ENCODE measurements at places on chromosomes 11 and 22.

DNA sequence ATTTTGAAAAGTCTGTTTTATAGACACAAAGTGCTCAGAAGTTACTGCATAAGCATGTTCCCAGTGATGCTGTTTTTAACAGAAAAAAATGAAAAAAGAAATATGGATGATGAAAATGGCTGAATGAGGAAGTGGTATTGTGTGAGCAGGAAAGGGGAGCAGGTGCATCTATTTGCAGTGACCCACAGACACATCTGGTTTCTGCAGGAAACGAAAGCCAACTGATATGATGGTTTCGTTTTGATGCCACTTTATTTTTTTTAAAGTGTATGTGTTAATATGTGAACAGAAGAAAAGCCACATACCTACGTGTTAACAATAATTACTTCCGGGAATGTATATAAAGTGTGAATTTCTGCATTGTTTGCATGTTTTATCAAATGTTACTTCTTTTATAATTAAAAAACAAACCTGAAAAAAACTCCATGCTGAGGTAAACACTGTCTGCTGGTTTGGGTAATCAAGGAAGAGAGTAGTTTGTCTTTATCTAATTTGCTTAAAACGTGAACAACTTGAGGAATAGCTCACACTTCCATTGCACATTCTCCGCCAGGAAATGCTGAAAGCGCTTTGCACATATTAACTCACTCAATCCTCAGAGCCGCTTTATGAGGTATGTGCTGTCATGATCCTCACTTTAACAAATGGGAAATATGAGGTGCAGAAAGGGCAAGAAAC, 1335.9 kb downstream of the TBC1D22A start:
- no peak for DNase-seq

- no peak for DNase-seq
Measured at GRCh38 chr11:44634401-44635281, 69.2 kb downstream of the CD82 start.

DNA sequence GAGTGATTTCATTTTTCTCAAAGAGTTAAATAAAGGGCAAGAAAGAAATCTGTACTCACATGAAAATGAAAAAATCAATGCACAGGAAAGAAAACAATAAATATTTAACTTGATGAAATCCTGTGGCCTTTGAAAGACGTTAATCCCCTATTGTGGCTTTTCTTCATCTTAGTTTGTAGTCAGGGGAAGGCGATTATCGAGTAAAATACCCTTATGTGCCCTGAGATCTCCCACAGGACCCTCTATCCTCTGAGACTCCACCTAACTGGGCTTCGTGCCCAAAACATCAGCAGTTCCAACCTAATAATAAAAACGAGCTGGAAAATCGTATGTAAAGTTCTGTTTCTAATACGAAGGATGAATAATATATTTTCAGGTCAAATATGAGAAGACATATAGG, 208.2 kb upstream of the ZC3H12C start:
- DNase-seq, result no peak

GRCh38 chr22:29606320-29606719, 2.9 kb downstream of the NF2 start:
- DNase-seq, result no peak

- no peak for DNase-seq
Measured at GRCh38 chr11:79940165-79940564, 499.3 kb upstream of the TENM4 start.

GRCh38 chr11:110296226-110297075, at the start of gene RDX:
TSS of gene RDX (minus strand) at chr11:110296614. CDS start at chr11:110279692, 16,922 bp downstream.
- peak; percentile 90 for DNase-seq

GRCh38 chr22:23187871-23188700, 7.8 kb downstream of the BCR start:
- no peak for DNase-seq

DNA sequence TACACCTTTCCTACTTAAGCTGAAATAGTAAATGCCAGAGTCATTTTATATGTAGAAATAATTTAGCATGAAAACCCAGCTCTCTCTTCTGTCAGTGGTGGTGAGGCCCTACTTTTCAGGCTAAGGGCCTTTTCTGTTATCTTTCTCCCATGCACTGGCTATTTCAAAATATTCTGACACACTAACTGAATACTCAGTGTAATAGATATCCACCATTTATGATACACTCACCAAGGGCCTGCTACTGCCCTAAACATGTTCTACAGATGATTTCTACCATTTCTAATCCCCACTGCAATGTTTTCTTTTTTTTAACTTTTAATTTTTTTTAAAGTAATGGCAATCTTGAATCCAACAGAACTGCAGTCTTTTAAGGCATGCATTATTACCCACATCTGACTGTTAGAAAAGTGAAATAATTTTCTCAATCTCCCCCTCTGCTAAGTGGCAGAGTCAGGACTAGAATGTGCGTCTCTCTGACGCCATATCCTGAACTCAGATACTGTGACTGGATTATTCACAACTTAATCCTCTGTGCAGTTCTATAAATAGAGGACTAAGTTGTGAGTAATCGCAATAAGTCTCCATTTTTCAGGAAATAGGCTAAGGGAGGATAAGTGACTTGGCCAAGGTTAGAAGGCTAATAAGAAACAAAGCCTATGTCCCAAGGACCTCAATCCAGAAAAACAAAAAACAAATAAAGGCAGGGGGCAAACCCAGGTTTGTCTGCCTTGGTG, 44.0 kb downstream of the GRAMD1B start:
- no peak for DNase-seq

DNA sequence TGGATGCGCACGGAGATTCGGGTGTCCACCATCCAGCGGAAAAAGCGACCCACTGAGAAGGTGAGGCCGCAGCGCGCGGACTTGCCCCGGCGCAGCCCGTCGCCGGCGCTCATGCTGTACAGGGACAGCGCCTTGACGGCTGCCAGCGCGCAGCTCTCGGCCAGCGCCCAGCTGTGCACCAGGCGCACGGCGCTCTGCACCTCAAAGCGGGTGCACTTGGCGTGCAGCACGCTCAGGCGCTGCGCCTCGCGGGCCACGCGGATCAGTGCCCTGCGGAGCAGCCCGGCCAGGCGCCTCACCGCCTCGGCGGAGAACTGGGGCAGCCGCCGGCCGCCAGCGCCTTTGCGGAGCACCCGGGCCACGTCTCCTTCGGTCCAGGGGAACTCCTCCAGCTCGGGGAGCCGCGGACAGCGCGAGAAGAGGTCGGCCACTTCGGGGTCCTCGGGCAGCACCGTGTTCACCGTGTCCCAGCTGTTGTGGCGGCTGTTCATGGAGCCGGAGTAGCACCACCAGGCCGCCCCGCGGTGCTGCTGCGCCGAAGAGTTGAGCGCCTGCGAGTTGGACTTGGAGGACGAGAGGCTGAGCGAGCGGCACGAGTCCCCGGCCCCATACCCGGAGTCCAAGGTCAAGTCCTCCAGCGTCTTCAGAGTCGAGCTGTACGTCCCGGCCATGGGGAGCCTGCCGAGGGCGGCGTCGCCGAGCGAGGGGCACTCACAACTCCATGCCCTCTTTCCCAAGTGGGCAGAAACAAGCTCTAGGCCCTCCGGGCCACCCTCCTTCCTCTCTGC, 703 bp downstream of the ABTB2 start:
- DNase-seq, result no peak

GRCh38 chr11:84890676-84891075, 736.5 kb downstream of the DLG2 start:
- DNase-seq, result no peak

DNA sequence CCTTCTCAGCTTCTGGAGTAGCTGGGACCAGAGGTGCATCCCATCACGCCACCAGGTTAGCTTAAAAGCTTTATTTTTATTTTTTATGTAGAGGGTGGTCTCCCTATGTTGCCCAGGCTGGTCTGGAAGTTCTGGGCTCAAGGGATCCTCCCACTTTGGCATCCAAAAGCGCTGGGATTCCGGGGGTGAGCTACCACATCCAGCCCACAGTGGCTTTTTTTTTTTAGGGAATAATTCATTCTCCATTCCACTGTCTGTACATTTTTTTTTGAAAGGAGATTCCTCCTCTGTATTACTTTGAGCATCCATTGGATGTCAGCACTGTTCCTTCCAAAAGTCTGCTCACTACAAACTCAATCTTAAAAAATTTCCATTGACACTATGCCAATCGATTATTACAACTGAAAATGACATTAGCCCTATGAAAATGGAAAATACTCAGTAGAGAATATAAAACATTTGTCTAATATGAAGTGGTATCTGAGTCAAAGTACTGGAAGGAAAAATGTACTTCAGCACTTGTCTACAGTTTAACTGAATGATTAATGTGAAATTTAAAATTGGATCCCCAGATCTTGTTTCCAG, 1.3 kb upstream of the LPXN start:
- DNase-seq, result no peak

- no peak for DNase-seq
Measured at GRCh38 chr11:79362821-79363220, 78.0 kb downstream of the TENM4 start.

DNA sequence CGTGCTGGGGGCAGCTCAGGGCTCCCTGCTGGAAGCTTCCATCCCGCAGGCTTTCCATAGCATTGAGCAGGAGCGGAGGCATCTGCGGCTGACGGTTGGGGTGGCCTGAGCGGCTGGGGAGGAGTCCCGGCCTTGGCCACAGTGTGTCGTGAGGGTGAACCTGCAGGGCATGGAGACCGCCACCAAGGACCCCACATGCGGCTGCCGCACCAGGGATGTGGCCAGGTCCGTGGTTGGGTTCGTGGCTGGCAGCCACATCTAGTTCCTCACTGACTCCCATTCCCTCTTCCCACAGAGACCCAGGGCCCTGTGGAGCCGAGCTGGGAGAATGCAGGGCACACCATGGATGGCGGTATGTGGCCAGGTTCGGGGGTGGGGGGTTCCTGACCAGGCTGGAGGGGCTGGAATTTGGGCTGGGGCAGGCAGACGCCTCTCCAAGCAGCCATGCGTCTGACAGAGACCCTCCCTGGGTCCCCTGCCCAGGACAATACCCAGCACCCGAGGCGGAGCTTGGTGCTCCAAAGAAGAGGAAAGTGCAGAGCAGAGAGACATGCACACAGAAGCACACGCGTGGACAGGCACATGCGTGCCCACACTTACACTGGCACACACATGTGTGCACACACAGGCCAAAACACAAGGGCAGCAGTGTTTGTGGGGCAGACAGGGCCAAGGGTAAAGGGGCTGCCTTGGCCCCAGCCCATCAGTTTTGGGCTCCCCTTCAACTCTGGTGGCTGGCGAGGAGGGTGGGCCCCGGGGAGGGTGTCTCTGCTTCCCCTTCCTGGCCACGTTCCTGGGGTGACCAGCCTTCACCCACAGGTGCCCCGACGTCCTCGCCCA, 2.7 kb downstream of the MUC5B start:
- no peak for DNase-seq

DNA sequence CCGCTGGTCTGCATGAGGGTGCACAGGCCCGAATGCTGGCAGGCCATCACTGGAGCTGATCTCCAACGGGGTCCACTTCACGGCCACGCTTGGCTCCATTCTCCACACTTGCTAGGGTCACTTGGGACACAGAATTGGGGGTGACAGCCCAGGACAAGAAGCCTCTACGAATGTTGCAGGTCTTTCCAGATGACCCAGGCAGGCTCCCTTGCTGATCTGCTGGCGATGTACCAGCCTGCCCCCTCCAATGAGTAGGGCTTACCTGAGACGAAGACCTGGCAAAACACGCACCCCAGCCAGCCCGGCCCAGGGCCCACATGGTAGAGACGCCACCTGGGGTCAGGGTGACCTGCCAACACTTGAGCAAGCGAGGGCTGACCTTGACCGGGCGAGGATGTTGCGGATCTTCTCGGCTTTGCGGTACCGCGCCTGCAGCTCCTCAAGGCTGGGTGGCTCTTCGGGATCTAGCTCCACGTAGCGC, 44.9 kb downstream of the C11orf58 start:
- DNase-seq, result no peak

- no peak for DNase-seq
Measured at GRCh38 chr22:24706054-24706453, 68.5 kb downstream of the PIWIL3 start.

GRCh38 chr22:25057013-25057881, 104.7 kb downstream of the KIAA1671 start:
- DNase-seq, result peak; percentile 52

DNA sequence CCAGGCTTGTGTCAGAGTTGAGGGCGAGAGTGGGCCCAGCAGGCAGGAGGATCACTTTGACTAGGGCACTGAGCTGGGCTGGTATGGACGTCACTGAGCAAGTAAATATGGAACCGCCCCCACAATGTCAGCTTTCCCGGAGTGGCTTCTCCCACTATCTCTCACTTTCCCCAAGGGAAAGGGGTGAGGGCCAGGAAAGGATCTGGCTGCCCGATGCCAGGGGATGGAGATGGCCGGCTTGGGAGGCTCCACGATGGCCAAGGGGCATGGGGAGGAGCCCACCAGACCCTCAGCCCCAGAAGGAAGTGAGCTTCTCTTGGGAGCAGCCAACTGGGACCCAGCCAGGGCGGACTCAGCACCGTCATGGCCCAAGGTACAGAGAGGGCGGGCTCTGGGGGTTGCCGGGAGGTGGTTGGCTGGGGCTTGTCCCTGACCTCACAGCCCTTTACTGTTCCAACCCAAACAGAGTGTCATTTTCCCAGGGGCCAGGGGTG, 8.7 kb downstream of the PRDM11 start:
- DNase-seq, result no peak

GRCh38 chr11:72436661-72437060, 2.3 kb upstream of the CLPB start:
- DNase-seq, result no peak

GRCh38 chr11:65398362-65398910, 12.0 kb downstream of the FRMD8 start:
- no peak for DNase-seq

DNA sequence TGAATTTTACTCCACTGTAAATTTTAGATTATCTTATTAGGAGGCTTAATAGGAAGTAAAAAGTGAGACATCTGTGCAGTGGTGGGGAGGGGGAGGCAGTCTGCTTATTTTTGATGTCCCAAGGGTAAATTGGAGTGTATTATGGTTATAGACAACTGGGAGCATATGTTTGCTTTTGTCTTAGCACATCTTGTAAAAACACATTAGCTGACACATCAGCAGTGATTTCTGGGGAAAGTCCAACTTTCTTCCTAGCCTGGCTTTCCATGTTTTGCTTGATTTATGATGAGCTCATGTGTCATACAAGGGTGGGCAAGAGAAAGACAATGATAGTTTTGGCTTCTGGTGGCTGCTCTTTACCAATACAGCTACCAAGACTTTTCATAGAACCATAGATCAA, 4.0 kb downstream of the ANO3 start:
- DNase-seq, result no peak

DNA sequence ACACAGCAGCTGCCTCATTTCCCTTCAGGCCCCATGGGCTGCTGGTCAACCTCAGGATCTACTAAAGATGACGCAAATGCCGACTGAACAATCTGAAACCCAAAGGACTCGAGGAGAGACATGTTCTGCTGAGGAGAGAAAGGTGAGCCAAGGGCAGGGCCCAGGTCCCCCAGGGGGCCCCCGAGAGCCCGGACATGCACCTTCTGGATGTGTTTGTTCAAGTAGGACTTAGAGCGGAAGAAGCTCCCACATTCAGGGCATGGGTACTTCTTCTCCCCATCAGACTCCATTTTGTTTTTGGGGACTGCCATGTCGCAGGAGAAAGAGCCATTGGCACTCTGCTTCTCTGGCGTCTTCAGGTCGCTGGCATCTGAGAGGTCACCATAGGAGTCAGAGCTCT, 19.3 kb downstream of the PATZ1 start:
- no peak for DNase-seq

- no peak for DNase-seq
Measured at GRCh38 chr11:67996622-67997474, 7.0 kb downstream of the UNC93B1 start.

Data from GM19239 (cell line).